Stimulated activated CD8-positive, alpha-beta memory T cell treated with anti-CD3 and anti-CD28 coated beads, Interleukin-12 subunit alpha, Interleukin-12 subunit beta, amount 100 ng/mL, for 4 hours (primary cell): ENCODE measurements at places on chromosomes 7 and 10.

GRCh38 chr7:3464900-3465622, 164.0 kb downstream of the SDK1 start:
- DNase-seq: no peak

- DNase-seq: no peak
Observed at GRCh38 chr7:105788356-105788755, 88.0 kb downstream of the ATXN7L1 start.

DNA sequence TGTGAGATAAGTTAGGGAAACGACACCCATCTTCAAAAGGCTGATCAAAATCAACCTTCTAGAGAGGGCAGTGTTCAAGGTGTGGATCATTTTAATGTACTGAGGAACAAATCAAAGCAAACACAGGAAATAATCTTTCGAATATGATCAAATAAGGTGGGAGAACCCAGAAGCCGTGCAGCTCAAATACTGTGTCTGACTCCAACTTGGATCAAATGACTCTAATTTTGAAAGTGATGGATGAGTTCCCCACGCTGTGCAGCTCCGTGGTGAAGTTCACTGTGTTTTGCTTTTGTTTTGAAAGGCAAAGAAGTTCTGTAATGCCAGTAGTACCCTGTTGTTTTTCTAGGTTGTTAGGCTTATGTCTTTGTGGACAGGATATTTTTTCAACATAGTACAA, 250.9 kb downstream of the SFMBT2 start:
- DNase-seq: no peak

DNA sequence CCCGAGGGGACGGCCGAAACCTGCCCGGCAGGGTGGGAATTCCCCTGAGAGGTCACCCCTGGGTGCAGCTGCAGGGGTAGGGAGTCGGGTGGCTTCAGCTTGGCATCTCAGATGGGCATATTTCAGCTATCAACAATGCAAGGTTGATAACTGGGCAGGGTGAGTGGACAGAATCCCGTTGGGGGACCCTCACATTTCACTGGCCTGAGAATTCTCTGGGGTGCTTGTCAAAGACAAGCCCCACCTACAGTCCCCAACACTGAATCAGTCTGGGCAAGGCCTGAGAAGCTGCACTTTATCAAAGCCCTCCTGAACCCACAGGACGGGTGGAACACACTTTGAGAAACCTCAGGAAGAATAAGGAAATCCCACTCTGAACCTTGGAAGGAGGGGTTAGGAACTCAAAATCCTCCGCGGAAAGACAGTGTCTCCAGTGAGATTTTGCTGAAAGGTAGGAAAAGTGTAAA, 3.1 kb downstream of the RGS10 start:
- DNase-seq: no peak

DNA sequence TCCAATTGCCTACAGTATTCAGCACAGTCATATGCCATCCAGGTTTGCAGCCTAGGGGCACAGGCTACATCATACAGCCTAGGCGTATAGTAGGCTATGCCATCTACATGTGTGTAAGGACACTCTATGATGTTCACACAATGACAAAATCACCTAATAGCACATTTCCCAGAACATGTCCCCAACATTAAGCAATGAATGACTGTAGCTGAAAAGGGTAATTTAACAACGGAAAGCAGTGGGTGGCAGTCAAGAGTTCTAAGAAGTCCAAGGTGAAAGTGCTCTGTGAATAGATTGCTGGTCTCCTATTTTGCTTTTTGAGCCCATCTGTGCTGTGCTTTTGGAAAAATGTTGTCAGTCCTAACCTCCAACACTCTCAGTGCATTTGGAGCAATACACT, 162.6 kb downstream of the KLF6 start:
- no peak for DNase-seq

DNA sequence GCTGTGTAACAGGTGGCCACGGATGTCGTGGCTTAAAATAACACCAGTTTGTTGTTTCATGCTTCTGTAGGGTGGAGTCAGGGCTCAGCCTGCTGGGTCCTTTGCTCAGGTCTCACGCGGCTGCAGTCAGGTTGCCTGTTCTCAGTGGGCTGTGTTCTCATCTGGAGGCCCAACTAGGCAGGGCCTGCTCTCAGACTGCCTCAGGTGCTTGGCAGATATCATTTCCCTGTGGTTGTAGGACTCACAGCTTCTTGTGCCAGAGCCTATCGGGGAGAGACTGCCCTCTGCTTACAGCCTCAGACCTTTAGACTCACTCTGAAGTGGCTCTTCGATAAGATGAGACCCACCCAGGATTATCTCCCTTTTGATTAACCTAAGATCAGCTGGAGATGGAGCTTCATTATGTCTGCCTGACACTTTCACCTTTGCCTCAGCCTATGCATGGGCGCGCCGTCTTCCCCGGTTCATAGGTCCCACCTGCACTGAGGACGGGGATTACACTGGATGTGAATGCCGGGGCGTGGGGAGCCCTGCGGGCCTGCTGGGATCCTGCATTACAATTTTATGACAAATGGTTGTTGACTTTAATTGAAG, 55.3 kb downstream of the INPP5A start:
- no peak for DNase-seq

- no peak for DNase-seq
Observed at GRCh38 chr10:70430493-70431445, 10.7 kb downstream of the NODAL start.

DNA sequence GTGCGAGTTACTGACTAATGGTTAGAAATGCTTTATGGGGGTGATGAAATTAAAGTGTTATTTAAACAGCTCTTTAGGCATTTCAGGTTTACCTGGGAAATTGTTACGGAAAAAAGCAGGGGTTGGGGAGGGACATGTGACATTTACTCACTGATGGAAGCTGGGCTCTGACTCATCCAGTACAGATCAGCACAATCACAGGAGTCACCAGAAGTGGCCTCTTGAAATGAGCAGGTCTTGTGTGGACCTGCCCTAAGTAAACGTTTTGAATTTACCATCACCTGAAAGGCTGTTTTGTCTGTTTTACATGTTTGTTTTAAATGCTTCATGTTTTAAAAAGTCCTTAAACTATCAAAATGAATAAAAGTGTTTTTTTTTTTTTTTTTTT, 2.3 kb downstream of the GLRX3 start:
- DNase-seq: no peak

GRCh38 chr10:17479822-17480221, 25.4 kb upstream of the ST8SIA6 start:
- no peak for DNase-seq

DNA sequence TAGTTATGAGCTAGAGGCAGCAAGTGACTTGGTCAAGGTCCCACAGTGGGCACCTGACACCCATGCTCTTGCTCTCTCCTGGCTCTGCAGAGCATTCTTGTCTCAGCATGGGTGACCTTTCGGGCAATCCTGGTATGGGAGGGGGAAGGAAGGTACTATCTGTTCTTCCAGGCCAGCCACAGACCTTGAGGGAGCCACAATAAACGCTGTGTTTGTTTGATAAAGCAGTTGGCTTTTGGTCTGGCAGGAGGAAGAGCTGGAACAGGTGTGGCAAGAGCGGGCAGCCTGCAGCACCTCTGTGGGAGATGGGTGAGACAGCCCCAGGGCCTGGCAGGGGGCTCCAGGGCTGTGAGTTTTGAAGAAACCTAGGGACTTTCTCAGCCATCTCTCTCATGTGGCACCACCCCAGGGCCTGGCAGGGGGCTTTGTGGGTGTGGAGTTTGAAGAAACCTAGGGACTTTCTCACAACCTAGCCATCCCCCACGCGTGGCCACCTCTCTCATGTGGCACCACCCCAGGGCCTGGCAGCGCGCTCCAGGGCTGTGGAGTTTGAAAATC, 11.4 kb downstream of the CLDN3 start:
- DNase-seq: no peak

- no peak for DNase-seq
Observed at GRCh38 chr7:76281006-76281705, 21.3 kb upstream of the HSPB1 start.

DNA sequence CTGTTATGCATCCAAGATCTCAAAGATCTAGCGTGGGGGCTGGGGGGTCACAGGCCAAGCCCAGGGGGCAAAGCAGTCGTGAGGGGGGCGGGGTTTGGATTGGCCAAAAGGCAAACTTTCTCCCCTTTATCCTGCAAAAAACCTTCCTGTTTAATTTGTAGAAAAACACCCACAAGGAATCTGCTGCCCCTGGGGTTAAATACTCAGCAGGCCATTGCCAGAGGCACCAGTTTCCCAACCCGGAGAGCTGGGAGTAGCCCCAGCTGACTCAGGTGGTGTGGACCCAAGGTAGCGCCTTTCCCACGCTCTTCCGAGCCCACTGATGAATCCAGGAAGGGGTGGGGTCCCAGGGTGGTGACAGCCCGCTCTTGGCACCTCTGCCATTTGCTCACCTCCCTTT, 21.4 kb downstream of the KCP start:
- DNase-seq: no peak

GRCh38 chr10:2981361-2981801, 86.0 kb upstream of the PFKP start:
- no peak for DNase-seq

DNA sequence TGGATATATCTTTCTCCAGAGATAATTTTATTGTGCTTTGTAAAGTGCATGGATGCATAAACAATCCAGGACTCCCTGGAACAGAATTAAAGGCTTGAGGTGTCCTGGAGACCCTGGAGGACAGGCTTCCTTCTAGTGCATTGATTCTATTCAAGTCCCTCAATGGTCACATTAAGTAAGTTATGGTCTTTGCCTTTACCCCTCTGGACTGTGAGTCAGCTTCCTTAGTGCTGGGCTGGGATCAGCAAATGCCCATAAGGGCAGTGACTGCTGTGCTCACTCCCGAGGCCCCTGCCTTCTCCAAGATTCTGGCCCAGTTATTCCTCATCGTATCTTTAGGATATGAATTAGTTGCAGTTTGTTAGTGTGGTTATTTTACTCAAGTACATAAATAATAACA, 178.7 kb upstream of the PRSS58 start:
- DNase-seq: no peak

DNA sequence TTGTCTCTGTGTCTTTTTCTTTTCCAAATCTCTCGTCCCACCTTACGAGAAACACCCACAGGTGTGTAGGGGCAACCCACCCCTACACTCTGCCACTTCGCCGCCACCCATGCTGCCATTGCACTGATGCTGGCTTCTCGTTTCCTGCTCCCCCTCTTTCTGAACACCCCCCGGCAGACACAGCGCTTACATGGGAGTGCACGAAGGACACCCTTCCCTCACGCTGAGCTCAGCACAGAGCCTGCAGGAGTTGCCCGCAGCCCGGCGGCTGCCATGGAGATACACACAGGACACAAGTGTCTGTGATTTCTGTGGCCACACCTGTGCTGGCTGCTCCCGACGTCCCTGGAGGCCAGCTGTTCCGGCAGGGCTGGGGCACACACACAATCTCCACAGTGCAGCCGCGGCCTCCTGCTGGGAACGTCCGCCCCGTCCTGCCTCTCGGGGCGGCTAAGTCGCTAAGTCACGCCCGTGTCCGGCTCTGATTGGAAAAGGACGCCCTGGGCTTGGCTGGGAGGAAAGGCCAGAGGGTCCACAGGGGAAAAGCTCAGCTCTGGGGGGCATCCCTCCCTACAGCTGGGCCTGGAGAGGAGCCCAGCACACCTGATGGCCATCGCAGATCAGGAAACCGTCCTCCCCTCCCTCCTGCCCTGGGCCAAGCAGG, 349.8 kb downstream of the PTPRN2 start:
- no peak for DNase-seq

GRCh38 chr7:73487486-73487885, 34.6 kb downstream of the BAZ1B start:
- DNase-seq: no peak
